ENCODE measurements at places on chromosomes 3 and 15.

DNA sequence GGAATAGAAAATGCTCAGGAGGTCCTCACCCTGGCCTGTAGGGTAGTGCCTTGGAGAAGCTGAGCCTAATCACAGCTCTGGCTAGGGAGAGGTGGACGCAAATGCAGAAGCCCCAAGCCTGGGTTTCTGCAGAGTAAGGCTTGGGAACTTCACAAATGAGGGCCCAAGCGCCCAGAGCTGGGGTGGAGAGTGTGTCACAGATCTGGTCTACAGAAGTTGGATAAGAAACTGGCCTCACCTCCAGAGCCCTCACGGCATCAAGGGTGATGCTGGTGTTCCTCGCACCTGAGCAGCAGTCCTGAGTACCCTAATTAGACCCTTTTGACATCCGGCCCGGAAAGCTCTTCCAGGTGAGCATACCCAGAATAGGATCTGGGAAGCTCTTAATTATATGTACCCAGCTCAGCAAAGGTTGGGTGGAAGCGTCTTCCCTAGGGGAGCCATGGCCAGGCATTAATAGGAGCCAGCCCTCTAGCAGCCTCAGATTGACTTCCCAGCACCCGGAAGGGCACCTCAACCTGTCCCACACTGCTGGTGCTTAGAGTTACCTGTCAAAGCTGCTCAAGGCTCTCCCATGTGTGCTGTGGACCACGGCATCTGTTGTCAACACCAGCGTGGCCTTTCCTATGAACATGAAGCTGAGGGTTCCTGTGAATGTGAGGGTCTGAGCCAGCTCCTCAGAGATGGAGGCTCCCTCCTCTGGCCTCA lies 31.8 kb downstream of the RBM5 start:
- no peak for DNase-seq

GRCh38 chr3:30650348-30650995 lies 44.1 kb downstream of the TGFBR2 start:
- DNase-seq = no peak

DNA sequence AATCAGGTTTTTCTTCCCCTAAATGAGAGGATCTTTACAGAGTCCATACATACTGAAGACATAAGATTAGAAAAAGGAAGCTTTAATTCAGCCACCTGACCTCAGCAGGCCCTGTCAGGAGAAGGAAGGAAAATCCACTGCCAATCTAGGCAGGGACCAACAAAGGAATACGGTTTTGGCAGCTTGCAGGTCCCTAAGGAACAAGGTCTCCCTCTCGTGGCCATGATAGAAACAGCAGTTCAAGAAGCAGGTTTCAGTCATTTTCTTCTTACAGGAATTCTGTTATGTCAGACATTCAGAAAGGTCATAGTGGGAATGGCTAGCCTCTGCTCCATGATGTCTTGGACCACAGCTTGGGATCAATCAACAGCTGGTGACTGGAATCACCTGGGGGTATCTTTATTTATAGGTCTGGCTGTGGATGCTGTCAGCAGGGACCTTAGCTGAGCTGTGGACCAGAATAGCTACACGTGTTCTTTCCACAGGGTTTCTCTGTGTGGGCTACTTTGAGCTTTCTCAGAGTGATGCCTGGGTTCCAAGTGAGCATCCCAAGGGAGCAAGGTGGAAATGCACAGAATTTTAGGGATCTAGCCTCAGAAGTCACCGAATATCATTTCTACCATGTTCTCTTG lies 9.4 kb upstream of the CMSS1 start:
- DNase-seq = no peak

DNA sequence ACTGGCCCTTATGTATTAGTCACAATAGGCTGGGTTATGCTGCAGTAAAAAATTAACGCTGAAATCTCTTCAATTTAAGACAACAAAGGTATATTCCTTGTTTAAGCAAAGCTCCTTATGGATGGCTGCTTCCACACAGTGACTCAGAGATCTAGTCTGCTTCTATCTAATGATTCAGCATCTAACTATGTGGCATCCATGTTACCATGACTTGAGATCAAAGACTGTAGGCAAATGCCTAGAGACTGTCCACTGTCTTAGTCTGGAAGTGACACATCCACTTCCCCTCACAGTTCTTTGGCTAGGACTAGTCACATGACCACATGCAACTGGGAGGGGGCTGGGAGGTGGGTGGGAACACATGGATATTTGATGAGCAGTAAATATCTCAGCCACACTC lies 61.3 kb upstream of the PSMD6 start:
- no peak for DNase-seq

GRCh38 chr3:9730657-9731205 lies 804 bp upstream of the BRPF1 start:
- DNase-seq = no peak

- DNase-seq = no peak
These were observed 52.6 kb downstream of the RFTN1 start for GRCh38 chr3:16460886-16461285.

GRCh38 chr3:50166620-50167019 lies 11.5 kb downstream of the SEMA3F start:
- DNase-seq = no peak

GRCh38 chr3:19256313-19256712 lies 108.0 kb downstream of the KCNH8 start:
- no peak for DNase-seq

Measured in activated B cell treated with CpG ODN at 0.5 μM for 24 hours (primary cell).